ENCODE measurements at places on chromosomes 5 and 9.

- DNase-seq: no peak
Observed at GRCh38 chr5:1563617-1564181, 39.9 kb upstream of the LPCAT1 start.

DNA sequence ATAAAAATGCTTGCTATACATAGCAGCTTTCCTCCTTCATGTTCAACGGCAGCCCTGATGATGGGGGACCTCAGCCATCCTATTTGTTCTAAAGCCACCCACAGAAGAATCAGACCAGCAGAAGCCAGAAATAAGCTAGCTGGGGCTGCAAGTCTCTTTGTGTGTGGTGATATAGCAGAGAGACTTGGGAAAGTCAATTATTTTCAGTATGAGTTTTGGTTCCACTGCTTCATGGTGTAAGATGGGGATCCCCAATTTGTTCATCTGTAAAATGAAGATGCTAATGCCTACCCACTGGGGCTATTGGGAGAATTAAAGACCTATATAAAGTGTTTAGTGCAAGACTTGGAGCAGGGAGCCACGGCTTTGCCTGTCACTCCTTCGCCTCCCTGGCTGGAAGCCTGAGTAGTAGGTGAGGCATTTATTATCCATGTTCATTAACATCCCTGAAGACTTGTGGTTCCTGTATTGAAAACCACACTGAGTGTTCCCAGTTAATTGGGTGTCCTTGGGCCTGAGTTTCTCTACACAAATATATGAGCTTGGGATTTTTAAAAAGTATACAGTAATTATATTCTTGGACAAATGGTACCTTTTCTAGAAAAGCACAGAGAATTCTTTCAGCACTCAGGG lies 210.1 kb upstream of the SLC24A2 start:
- no peak for DNase-seq

DNA sequence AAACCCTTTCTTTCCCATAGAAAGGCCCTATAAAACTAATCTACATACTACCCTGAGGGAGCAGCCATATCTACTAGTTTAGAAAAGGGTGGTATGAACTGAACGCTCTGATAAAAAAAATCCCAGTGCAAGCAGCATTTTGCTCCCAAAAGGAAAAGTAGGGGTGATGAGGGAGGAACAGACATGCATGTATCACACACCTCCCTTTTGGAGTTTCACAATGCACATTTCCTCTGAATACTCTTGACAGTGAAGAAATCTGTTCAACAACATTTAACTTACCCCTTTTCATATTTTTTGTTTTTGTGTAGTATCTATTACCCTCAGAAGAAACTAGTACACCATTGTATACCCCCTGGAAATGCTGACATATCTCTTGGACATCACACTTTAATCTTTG lies 411.4 kb downstream of the MAT2B start:
- no peak for DNase-seq

- DNase-seq: no peak
Observed at GRCh38 chr5:113268232-113268631, 166.6 kb downstream of the TSSK1B start.

- no peak for DNase-seq
Observed at GRCh38 chr5:177226860-177227259, 76.7 kb downstream of the RAB24 start.

GRCh38 chr9:136052472-136052880 lies 42.6 kb downstream of the NACC2 start:
- DNase-seq: no peak

GRCh38 chr5:140672455-140673186 lies 755 bp downstream of the DND1 start:
- no peak for DNase-seq

DNA sequence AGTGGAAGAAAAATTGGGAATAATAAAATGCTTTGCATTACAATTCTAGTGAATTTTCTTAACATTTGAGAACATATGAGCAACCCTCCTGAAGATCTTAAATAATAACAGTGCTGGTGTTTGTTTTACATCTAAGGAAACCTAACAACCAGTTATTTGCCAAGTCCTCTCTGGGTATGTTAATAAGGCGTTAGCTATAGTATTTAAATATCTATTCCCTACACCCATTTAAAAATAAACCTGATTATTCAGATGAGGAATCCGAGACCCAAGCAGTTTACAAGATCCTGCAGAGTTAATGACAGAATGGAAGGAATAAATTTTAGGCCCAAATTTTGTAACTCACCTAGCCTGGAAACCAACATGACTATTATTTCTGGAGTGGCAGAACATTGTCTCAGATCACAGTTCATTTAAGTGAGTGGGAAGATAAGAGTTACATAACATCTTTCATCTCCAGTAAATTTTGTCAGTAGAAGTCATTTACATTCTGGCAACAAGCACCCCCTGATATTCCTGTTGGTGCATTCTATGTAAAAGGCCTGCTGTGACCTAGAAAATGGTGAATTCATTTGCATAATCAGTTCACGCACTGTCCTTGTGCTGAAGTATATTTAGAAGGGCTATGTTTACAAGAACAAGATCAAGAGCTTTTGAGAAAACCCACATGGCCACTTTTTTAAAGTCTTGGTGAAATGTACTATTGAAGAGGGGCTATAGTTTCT lies 148.2 kb downstream of the COX7C start:
- no peak for DNase-seq

GRCh38 chr5:2629045-2629444 lies 122.4 kb downstream of the IRX2 start:
- DNase-seq: no peak

DNA sequence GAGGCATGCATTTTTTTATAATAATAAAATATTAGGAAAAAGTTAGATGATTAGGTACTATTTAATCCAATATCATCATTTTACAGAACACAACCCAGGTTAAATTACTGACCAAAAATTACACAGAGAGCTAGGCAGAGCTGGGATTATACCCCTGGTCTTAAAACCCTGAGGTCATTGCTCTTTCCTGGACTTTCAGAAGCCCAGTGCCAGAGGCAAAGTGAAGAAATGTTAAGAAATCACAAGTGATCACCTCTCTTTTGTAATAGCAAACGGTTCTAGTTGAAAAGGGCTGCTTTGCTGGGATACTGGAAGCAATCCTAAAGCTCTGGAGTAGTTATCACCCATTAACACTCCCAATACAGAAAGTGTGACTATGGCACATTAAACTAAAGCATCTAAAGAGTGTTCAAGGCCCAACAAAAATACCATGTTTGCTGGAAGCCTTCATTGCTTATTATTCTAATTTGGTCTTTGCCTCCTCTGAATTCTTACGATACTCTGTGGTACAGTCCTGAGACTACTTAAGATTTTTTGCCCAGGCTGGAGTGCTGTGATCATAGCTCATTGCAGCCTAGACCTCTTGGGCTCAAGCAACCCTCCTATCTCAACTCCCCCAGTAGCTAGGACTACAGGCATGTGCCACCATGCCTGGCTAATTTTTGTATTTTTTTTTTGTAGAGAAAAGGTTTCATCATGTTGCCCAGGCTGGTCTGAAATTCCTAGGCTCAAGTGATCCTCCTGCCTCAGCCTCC lies 575.9 kb downstream of the RAB3C start:
- DNase-seq: no peak

GRCh38 chr5:175671013-175671412 lies 13.1 kb downstream of the HRH2 start:
- no peak for DNase-seq

- no peak for DNase-seq
Observed at GRCh38 chr9:112119225-112120029, 55.7 kb downstream of the SUSD1 start.

DNA sequence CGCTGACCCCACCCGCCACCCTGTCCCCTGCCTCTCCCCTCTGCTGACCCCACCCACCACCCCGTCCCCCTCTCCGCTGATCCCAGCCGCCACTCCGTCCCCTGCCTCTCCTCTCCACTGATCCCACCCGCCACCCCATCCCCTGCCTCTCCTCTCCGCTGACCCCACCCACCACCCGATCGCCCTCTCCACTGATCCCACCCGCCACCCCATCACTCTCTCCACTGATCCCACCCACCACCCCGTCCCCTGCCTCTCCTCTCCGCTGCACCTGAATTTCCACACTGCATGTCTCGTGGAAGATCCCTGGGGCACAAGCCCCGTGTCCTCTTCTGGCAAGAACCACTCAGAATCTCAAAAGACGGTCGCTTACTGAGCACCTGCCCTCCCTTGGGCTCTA lies 53.4 kb upstream of the OLFM1 start:
- no peak for DNase-seq

- no peak for DNase-seq
Observed at GRCh38 chr5:148790545-148791333, 35.7 kb upstream of the ADRB2 start.

GRCh38 chr5:19424506-19424905 lies 563.5 kb downstream of the CDH18 start:
- no peak for DNase-seq

DNA sequence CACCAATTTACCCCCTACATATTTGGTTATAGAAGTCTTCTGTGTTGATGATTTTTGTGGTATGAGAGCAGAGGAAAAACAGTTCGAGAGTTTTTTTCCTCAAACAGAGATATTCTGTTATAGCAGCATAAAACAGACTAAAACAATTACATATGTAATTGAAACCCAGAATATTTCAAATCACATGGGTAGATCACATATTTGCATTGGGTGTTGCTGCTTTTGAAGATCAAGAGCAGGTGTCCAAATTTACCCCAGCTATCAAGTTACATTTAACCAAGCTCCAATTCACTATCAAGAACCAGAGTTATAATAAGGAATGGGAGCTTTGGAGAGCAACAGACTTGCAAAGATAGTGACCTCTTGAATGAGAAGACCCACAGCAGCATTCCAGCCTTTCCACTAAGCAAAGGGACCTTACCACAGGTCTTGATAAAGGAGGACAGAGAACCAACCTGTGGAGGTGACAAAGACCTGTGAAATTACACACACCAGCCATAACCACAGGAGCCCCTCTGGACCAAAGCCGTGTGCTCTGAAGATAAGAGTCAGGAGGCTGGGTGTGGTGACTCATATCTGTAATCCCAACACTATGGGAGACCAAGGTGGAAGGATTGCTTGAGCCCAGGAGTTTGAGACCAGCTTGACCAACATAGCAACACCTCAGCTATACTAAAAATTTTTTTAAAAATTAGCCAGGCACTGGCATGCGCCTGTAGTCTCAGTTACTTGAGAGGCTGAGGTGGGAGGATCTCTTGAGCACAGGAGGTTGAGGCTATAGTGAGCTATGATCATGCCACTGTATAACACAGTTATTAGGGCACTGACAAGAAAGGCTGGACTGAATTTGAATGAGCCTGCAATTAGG lies 4.0 kb upstream of the CCL28 start:
- no peak for DNase-seq

DNA sequence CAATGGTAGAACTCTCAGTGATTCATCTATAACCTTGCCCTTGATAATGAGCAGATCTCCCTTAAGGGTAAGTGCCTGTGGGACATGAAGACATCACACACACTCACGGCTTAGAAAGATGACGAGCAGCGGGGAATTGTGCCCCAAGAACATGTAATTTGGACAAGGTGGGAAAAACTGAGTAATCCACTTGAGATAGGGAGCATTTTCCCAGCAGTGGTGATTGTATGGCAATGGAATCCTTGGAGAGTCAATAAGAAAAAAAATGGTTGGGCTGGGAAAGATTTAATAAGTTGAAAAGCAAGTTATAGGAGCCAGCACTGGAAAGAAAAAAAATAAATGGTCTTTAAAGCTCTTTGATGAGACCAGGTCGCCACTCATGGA lies 193.1 kb downstream of the GLIS3 start:
- no peak for DNase-seq

GRCh38 chr5:15103130-15103529 lies 231.6 kb upstream of the ANKH start:
- no peak for DNase-seq

GRCh38 chr5:20229303-20230005 lies 241.5 kb upstream of the CDH18 start:
- no peak for DNase-seq

DNA sequence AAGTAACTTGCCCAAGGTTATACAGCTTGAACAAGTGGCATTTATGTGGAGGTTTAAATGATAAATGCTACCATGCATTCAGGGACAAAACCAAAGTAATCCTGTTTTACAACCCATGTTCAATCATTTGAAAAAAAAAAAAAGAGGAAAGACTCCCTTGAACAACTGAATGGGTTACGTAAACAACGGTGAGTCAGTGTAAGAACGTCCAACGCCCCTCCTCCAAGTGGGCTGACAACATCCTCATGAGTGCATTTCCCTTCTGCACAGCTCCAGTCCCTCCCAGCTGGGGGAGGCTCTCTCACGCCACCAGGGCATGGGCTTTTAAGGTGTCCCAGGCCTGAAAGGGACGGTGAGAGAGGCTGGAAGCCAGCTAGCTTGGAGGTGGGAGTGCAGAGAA lies 90.0 kb downstream of the PRRT1B start:
- DNase-seq: peak; percentile 67
